ENCODE measurements at places on chromosomes 3 and 15.

- no peak for DNase-seq
These were observed 25.0 kb upstream of the BFSP2 start for GRCh38 chr3:133374708-133375402.

DNA sequence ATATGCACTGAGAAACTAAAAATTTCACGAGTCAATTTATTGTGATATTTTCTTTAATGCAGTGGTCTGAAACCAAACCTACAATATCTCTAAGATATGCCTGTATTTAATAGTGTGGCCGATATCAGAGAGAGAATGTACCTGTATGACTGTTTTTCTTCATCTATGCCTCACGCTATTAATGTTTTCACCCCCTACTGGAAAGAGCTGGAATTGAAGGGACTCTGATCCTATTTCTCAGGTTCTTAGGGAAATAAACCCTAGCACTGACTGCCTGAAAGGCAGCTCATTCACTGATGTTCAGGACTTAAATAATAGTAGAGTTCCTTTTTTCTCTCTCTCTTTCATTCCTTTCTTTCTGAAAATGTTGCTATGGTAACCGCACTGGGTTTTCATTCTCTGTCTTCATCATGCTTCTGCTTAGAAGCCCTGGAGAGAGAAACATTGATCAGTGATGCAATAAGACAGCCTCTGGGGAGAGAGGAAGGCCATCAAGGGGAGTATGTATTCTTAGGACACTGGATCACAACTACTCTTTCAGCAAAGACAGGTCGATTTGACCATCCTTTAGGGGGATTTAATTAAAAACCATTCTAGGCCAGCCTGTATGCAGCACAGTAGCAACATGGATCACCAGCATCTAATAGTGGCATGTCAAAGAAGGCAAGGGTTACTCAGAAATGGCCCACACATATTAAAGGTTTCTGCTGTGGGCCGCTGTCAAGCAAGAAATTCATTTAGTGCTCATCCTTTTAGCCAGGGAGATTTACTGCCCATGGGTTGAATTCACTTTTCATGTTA is 1135.7 kb downstream of the IGSF11 start:
- DNase-seq: no peak

- no peak for DNase-seq
These were observed 4.9 kb downstream of the PRRT3 start for GRCh38 chr3:9947025-9947995.

GRCh38 chr3:31369637-31370379 is 162.9 kb upstream of the STT3B start:
- DNase-seq: no peak

DNA sequence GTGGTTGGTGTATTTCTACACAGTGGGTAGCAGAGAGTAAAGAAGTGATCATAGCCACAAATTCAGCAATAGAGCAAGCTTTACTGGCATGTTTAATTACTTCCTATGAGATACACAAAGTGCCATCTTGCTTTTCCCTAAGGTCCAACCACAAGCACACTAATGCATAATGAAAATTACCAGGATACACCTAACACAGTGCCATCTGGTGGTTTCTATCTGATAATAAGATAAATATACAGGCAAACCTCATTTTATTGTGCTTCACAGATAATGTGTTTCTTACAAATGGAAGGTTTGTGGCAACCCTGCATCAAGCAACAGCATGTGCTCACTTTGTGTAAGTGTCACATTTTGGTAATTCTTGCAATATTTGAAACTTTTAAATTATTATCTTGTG is 223.0 kb downstream of the NSUN3 start:
- DNase-seq: no peak

DNA sequence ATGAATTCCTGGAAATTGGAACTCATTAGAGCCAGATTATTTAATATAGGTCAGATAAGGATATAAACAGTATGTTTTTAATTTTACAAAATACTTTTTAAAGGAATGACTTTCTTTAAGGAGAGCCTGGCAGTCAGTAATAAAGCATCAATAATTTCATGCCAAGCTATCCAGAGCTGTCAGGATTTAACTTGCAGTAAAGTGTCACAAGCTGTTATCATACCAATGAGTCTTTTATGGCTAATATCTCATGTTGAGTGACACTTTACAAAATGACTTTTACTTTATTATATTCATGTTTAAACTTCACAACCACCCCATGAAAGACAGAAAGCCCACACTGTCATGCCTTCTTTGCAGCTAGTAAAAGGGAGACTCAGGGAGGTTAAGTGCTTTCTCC is 72.9 kb upstream of the C3orf49 start:
- DNase-seq: no peak

DNA sequence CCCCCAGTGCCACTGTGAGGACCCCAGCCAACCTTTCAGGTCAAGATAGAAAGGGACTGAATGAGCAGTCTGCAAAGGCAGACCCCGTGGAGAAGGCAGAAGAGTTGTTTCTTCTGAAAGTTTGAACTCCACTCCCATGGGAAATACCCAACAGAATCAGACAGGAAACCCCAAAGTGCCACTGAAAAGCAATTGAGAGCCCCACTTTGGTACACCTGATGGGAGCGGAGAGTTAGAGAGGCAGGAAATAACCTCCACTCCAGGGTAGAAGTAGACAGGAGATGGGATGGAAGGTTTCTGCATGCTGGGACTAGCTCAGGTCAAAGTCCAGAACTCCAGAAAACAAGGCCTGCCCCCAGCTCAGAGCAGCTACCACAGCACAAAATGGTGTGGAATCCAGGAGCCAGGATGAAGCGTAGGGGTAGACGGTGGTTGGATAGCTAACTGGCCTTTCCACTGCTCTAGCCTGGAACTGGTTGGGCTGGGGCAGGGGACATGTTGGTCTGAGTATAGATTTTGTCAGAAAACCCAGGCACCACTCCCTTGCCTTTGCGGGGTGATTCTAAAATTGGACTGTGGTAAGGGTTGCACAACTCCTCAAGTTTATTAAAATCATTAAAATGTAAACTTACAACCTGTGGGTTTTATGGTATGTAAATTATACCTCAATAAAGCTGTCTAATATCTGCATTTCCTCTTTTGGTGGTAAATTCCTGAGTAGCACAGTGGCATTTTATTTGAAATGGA is 1.9 kb upstream of the RAB43 start:
- DNase-seq: no peak

DNA sequence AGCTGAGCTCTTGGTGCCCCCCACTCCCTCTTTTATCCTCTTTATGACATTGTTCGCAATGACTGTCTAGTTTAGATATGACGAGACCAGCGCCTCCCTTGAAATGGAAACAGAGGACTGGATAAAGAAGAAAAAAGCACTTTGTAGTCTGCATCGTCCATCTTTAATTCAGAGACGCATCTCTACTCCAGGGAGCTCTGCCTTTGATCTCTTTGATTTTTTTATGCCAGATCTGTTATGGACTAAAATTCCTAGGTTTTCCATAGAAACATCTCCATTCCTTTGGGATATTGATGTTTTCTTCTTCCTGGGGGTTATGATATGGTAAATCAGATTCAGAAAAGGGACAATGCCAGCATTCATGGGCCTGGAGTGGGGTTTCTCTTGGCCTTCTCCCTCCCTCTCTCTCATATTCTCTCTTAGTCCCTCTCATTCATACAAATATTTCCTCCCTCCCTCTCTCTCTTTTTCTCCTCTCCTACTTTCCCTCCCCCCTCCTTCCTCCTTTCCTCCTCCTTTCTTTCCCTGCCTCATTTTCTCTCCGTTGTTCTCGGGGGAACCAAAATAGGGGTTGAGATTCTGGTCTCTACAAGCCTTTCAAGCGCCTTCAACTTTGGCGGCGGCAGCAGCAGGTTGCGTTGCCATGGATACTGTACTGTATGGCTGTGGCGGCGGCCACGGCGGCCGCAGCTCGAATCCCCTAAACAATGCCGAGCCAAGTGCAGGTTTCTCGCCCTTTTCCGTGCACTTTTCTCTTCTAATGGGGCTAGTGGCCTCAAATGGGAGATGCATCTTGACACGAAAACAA is 45.5 kb downstream of the ZIC4 start:
- no peak for DNase-seq

- DNase-seq: no peak
These were observed 22.9 kb downstream of the FYCO1 start for GRCh38 chr3:45972534-45973402.

- DNase-seq: no peak
These were observed 117.9 kb downstream of the SCAPER start for GRCh38 chr15:76787273-76787672.

GRCh38 chr3:44439499-44440295 is 37.8 kb downstream of the ZNF445 start:
- DNase-seq: peak; percentile 21

GRCh38 chr3:170977949-170978745 is 48.4 kb downstream of the SLC2A2 start:
- DNase-seq: no peak

GRCh38 chr15:73322665-73323373 is 45.9 kb downstream of the HCN4 start:
- no peak for DNase-seq

DNA sequence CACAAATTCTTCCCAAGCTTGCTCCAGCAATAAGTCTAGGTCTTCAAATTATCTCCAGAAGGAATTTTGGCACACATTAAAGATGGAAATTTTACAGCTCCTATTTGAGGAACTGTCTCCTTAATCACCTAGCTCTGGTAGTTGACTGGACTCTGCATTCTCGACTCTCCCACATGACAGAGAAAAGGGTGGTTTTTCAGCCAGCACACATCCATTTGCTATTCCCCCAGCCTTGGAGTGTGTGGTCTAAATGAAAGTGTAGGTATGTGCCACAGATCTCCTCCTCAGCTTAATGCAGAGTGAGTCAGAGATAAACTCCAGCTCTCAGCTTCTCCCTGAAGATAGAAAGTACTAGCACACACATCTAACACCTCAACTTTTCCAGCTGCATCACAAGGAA is 62.2 kb upstream of the ALCAM start:
- no peak for DNase-seq

GRCh38 chr15:70528270-70528706 is 235.1 kb downstream of the UACA start:
- DNase-seq: peak; percentile 36

- DNase-seq: no peak
These were observed 141.5 kb downstream of the PLOD2 start for GRCh38 chr3:146019508-146019907.

DNA sequence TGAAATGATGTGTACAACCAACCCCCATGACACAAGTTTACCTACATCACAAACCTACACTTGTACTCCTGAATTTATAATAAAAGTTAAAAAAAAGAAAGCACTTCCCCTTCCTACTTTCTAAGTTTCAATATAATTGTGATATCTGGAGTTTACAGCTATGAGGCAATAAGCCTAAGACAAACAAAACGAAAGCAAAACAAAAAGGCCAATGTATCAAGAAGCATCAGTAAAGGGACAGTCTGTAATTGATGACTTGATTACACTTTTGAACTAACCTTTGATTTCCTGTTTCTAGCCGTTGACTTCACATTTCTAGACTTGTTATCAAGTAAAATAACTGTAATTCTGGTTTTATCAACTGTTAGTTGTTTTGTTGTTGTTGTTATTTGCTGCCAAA is 187.5 kb upstream of the CNTN3 start:
- no peak for DNase-seq

- DNase-seq: peak; percentile 71
These were observed 12.1 kb upstream of the RTP2 start for GRCh38 chr3:187714404-187714979.

- DNase-seq: no peak
These were observed 4.5 kb upstream of the SLCO2A1 start for GRCh38 chr3:134034005-134034785.

DNA sequence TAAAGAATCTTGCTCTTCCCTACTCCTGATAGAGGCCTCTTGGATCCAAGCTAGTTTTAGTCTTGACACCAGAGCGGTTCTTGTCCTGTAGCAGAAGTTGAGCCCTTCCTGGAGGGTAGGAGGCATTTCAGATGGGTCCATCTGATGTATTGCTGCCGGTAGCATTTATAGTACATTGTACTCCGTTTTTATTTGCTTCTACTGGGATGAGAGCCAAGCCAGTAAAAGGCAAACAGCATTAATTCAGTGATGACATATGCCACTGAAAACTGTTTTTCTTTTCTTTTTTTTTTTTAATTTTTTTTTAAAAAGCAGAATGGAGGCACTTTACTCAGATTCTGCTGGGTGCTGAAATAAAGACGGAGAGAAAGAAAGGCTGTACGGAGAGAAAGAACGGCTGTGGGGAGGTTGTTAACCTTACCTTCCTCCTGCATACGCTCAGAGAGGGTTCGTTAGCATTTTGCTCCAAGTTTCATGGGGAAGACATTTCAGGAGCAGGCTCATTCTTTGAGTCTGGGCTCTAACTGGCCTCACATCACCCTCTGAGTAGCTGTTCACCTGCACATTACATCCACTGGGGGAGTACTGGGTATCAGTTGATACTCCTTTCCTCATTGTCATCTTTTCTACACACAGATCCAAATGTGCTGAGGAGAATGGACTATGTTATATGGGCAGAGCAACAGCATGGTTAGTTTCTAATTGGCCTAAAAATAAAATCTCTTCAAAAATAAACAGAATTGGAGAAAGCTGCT is 161.5 kb downstream of the FEZF2 start:
- DNase-seq: no peak

GRCh38 chr15:58228718-58229117 is 90.5 kb downstream of the AQP9 start:
- no peak for DNase-seq

DNA sequence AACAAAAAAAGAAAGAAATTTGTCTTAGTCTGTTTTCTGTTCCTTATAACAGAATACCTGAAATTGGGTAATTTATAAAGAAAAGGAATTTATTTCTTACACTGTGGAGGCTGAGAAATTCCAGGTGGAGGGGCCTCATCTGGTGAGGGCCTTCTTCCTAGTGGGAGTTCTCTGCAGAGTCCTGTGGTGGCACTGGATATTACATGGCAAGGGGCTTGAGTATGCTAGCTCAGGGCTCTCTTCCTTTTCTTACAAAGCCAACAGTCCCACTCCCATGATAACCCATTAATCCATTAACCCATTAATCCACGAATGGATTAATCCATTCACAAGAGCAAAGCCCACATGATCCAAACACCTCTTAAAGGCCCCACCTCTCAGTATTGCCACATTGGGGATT is 2.9 kb upstream of the SATB1 start:
- DNase-seq: no peak

DNA sequence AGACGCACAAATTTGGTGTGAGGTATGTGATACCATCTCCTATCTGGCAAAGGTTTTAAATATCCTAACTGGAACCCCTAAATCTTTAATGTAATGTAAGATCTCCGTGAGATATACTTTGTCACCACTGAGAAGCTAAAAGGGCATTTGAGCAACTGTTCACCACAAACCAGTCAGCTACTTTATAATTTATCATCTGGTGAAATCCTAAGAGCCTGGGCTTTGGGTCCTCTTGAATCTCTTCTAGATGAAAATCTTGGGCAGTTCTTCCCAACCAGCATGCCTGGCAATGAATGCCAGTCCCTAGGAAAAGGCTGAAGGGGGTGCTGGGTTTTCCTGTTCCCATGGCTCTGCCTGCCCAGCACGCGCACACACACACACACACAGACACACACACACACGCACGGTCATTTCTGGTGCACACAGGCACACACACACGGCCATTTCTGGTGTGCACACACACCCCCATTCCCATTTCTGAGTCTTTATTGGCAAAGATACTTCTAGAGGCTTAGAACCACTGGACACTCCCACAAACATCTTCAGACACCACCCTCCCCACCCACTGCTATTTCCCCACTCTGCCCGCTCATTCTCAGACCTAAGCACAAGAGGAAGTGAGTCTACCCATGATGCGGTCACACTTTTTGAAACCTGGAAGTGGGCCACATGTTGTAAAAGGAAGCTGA is 72.6 kb downstream of the MYO1E start:
- peak; percentile 36 for DNase-seq
